ENCODE measurements at places on chromosomes 12 and 14. TPM values are rescaled to one million over a fixed set of nuclear protein-coding genes. Genes with fewer than 3 reads are reported as not detected.

- no peak for DNase-seq
These were observed 92.9 kb upstream of the FOXN3 start for GRCh38 chr14:89509891-89510290.

- DNase-seq = no peak
These were observed 203.8 kb downstream of the RBM19 start for GRCh38 chr12:113762155-113762881.

- no peak for DNase-seq
These were observed 74.6 kb downstream of the MED13L start for GRCh38 chr12:116202940-116203339.

DNA sequence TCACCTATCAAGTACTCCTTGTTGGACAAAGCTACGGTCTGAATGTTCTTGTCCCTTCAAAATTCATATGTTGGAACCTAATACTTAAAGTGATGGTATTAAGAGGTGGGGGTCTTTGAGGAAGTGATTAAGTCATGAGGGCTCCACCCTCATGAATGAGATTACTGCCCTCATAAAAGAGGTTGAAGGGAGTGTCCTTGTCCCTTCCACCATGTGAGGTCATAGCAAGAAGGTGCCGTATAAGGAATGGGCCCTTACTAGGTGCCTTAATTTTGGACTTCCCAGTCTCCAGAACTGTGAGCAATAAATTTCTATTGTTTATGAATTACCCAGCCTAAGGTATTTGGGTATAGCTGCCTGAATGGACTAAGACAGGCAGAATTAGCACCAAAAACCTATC, 191.1 kb upstream of the NUDT4 start:
- DNase-seq = no peak

DNA sequence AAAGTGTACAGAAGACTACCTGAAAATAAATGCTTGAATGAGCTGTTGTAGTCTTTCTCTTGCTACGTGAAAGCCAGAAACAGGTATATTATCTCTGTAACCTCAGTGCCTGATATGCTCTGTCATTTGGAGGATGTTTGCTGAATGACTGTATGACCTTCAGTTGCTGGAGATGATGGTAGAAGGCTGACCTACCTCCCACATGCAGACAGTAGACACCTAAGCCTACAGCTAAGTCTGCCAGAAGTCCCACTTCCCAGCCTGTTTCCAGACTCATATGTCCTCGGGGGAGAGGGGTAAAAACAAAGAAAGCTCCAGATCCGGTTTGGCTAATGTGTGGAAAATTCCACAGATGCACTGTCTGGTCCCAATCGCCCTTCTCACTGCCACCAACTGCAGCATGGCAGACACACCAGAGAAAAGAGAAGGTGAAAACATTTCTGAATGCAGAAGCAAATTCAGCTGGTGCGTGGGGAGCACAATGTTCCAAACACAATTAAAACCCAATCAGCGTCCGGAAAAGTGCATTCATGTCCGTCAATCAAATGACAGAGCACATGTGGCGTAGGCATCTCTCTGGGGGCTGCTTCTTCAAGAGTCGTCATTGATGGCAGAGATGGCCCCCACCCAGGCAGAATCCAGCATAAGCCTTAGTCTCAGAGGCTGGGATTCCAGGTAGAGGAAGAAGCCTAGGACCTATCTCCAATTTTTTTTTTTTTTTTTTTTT, 76.3 kb upstream of the TBX3 start:
- DNase-seq = no peak

- no peak for DNase-seq
These were observed 189.6 kb upstream of the RPL10L start for GRCh38 chr14:46840944-46841720.

- no peak for DNase-seq
These were observed 67.6 kb downstream of the POLR3B start for GRCh38 chr12:106425061-106425702.

DNA sequence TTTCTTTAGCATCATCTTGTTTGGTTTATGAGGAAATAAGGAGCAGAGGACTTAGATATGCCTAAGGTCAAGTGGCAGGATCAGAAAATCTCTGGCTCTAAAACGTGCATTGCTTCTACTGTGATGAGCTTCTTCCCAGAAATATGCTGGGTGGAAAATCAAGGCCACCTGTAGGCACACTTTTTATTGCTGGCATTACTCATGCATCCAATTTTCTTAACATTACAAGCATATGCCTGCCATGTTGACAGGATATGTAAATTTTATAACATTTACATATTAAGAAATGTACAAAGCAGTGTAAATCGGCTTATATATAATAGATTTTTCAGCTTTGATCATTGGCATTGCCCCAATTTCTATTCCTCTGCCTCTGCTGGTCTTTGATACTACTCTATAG, 409.6 kb downstream of the TMEM132D start:
- no peak for DNase-seq

DNA sequence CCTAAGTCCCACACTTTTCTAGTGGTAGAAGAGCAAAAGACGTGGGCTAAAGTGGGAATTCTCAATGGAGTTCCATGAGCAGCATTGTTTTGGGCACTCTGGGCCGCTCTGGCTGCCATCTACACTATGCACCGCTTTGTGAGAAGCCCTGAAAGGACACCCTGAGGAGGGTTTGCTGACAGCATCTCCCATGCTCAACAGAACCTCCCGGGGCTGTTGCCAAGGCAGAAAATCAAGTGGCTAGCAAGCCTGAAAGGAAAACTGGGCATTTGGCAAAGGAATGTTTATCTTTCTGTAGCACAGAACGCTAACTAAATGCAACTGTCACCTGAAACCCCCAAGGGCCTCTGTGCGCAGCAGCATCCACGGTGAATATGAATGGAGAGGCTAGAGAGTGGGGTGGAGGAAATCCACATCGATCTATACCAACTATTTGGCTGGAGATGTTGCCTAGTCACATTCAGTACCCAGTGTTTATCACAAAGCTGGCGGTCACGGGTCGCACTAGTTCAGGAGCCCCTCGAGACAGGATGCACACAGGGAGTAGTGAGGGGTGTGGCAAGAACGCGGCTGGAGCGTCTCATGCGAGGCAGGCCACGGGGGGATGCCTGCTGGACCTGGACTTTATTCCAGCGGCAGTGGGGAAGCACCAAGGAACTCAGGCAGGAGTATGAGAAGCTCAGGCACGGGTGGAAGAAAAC, 14.2 kb downstream of the APPL2 start:
- no peak for DNase-seq

The PEX5 gene
- 68.0 TPM for total RNA-seq

The CLEC6A gene
- total RNA-seq = not detected

The PIWIL1 gene
- total RNA-seq = not detected

The MUCL1 gene
- 0.63 TPM for total RNA-seq

The OR4K5 gene
- total RNA-seq = not detected

The RNF10 gene
- total RNA-seq = 161 TPM
